Fibroblast of skin of back (primary cell): ENCODE measurements at places on chromosomes 5 and 9.

GRCh38 chr5:107325866-107326265 lies 344.9 kb downstream of the EFNA5 start:
- DNase-seq = no peak

- peak; percentile 62 for DNase-seq
These were observed 744 bp downstream of the TARS1 start for GRCh38 chr5:33441241-33442177.

GRCh38 chr5:127373858-127374491 lies 83.4 kb downstream of the MEGF10 start:
- DNase-seq = no peak

GRCh38 chr5:78677777-78678668 lies 29.5 kb upstream of the LHFPL2 start:
- DNase-seq = peak; percentile 99

GRCh38 chr9:82810915-82811314 lies 252.0 kb downstream of the RASEF start:
- peak; percentile 58 for DNase-seq

GRCh38 chr5:36217988-36218387 lies 23.7 kb downstream of the NADK2 start:
- DNase-seq = no peak

DNA sequence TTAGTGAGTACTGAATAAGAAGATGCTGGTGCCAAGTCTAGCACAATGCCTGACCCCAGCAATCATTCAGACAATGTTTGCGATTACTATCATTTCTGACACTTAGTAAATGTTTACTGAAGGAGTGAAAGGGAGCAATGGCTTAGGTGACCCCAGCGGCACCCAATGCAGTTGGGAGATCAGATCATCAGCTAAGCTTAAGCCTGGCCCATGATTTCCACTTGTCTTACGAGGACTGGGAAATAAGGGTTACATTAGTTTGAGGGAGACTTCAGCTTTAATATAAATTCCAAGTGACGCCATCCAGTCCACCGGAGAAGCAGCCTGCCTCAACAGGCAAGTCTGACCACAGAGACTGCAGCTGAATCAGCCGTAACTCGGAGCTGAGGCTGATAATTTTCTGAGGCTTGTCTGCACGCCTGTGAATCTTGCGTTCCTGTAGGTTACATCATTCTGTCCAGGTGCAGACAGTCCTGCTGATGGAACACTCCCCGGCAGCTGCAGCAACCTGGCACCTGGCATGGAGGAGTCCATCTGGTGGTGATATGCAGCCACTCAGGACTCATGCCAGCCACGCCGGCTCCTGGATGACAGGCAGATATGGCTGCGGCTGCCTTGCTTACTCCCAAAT lies 34.9 kb upstream of the FGF1 start:
- DNase-seq = no peak

DNA sequence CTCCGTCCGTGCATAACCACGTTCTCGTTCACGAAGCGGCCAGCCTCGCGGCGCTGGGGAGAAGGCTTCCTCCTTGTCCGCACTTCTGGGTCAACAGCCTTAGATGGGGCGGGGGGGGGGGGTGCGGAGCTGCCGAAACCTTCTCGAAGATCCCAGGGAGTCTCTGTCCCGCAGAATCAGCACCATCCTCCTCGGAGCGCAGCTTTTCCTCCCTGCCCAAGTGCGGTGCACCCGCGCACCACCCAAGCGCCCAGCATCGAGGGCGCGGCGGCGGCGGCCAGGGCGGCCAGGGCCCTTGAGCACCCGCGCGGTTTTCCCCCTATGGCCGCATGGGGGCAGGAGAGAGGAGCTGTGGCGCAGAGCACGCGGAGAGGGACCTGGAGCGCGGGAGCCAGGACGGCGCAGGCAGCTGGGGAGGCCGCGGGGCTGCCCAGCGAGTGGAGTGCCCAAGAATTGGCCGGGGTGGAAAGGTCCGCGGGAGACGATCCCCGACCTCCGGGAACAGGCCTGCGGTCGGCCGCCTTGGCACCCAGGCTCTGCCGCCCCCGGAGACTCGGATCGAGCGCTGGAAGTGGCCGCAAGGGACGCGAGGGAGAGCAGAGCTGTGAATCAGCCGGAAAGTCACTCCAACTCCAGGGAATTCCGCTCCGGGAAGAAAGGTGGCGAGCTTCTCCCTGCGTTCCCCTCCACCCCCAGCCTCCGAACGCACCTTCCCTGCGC lies 43.1 kb downstream of the TMEM174 start:
- DNase-seq = peak; percentile 82

DNA sequence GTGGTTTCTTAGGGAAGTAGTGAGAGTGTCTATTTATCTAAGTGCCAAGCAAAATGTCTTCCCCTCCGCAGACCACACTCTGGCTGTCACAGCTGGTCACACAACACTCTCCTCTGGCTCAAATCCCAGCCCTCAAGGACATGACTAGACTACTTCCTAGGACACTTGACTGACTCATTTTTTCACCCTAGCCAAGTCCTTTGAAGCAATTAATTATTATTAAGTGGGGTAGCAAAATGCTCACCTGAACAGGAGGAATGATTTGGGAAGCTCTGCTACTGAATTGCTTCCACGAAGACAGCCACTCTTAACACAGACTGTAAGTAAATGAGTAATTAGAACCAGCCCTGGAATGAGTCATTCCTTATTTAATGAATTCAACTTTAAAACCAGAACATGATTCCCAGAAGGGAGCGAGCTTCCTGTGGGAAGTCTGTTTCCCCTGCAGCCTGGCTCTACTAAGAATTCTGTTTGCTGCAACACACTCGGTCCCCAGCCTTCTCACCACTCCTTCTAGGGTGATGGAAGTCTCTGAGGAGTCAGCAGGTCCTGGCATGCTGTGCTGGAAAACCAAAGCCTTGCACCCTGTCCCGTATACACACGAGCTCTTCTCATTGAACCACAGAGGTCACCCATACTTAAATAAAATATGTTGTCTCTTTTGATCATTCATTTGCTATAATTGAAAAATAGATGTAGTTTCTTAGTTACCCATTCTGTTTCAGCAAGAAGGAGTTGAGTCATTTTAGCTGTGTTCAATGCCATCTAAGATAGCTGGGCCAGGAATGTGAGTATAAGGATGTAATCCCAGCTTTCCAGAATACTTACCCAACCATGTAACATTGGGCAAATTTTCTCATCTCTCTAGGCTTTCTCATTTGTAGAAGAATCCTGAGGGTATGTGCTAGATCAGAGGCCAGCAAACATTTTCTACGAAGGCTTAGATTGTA lies 218.6 kb upstream of the RASEF start:
- peak; percentile 84 for DNase-seq

DNA sequence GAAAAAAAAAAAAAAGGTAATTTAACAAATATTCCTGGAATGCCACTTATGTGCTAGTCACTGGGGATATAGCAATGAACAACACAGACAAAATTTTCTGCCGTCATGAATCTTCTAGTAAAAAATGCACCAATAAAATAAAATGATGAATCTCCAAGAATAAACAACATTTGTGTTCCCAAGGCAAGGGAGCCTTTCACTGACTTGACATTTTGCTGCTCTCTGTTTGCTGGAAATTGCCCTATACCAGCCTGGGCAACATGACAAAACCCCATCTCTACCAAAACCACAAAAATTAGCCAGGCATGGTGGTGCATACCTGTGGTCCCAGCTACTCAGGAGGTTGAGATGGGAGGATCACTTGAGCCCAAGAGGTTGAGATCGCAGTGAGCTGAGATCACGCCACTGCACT lies 64.5 kb upstream of the ERBIN start:
- peak; percentile 99 for DNase-seq

DNA sequence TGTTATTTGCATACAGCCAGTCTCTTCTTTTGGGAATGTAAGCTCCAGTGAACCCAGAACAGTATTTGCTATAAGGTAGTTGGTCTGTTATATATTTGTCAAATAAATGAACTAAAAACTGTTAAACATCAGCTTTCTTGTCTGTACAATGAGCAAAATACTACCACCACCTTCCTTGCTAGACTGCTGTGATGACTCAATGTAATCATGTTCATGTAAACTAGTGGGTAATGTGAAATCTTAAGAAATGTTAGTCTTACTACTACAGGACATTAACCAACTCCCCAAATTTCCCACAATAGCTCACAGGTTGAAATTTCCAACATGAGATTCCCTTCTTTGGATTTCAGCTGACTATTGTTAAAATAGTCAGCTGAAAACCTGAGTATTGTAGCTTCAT lies 176.1 kb downstream of the TRPM3 start:
- no peak for DNase-seq

GRCh38 chr5:69497006-69497520 lies 4.5 kb downstream of the OCLN start:
- peak; percentile 39 for DNase-seq

DNA sequence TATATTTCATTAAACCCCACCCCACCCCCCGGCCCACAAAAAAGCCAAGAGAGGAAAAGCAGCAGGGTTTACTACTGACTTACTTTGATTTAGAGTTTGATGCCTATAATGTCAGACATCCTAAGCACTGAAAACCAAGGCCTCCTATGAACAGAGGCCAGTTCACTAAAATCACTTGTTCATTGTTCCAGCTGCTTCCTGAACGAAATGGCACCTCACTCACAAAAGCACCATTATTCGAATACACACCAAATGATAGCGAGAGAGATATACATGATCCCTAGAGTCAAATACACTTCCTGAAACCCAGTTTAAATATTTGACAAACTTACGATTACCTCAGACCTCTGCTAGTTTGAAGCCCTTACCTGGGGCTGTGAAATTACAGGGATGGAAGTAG lies 66.6 kb downstream of the LPAR1 start:
- no peak for DNase-seq

GRCh38 chr9:132018957-132019405 lies 60.7 kb downstream of the MED27 start:
- peak; percentile 57 for DNase-seq

- DNase-seq = peak; percentile 22
These were observed 309.6 kb downstream of the EPB41L4A start for GRCh38 chr5:112109331-112110007.

GRCh38 chr9:136851941-136852663 lies at the start of gene MAMDC4:
MAMDC4 (plus strand) TSS chr9:136852346; CDS start chr9:136852417, 71 bp downstream.
- DNase-seq = no peak

- peak; percentile 40 for DNase-seq
These were observed 77.0 kb downstream of the CYFIP2 start for GRCh38 chr5:157342822-157343402.

- DNase-seq = no peak
These were observed 196.5 kb upstream of the TBCA start for GRCh38 chr5:77972469-77973252.

- DNase-seq = no peak
These were observed 34.8 kb upstream of the IFNK start for GRCh38 chr9:27489087-27489876.

- no peak for DNase-seq
These were observed 237.5 kb downstream of the GADD45G start for GRCh38 chr9:89842267-89842768.

- DNase-seq = no peak
These were observed 118.9 kb upstream of the S1PR3 start for GRCh38 chr9:88872192-88872946.

- no peak for DNase-seq
These were observed 30.1 kb downstream of the FNIP1 start for GRCh38 chr5:131766689-131767088.

GRCh38 chr9:120336021-120336752 lies 243.8 kb downstream of the CDK5RAP2 start:
- no peak for DNase-seq

GRCh38 chr5:759111-759751 lies 25.3 kb downstream of the ZDHHC11B start:
- no peak for DNase-seq

GRCh38 chr9:94971378-94972131 lies 245.1 kb downstream of the AOPEP start:
- no peak for DNase-seq

GRCh38 chr5:151676314-151676712 lies 10.4 kb downstream of the SPARC start:
- DNase-seq = no peak

DNA sequence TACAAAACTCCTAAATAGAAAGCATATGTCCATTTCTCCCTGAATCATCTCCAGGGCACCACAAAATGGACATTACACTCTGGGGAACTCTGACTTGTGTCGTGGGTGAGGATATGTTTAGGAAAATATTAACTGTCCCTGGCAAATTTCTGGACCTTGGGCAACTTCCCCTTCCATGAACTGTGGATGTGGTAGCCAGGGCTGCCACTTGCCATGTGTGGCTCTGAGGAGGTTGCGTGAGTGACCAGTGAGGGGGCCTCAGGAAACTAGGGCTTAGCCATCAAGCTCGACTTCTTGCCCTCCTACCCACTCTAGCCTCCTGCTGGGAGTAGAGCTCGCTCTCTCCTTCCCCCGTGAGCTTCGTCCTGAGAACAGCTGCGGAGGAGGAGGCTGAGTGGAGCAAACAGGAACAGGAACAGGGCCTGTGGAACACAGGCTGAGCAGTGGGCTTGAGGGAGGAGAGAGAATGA lies 13.8 kb upstream of the STC2 start:
- DNase-seq = no peak

- no peak for DNase-seq
These were observed 148.2 kb upstream of the ADAMTS16 start for GRCh38 chr5:4991925-4992324.

GRCh38 chr5:56011835-56012234 lies 17.1 kb upstream of the IL6ST start:
- DNase-seq = peak; percentile 90

GRCh38 chr5:176830995-176831423 lies 20.6 kb downstream of the UNC5A start:
- no peak for DNase-seq

DNA sequence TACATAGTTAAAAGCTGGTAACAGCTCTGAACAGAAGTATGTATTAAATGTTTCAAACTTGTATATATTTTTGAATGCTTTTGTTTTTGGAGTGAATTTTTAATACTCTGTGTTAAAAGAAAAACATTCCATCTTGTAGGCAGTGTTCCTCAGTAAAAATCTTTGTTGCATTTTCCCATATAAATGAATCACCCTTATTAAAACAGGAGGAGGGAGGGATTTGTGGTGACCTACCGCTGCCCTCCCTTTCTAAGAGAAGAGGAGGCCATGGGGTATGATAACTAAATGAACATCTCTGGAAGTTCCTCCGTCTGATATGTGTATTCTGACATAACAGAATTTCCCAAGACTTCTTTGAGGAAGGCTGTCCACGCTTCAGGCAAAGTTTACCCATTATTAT lies 53.4 kb downstream of the INIP start:
- peak; percentile 73 for DNase-seq

- DNase-seq = no peak
These were observed 21.1 kb downstream of the TERT start for GRCh38 chr5:1273745-1274144.

DNA sequence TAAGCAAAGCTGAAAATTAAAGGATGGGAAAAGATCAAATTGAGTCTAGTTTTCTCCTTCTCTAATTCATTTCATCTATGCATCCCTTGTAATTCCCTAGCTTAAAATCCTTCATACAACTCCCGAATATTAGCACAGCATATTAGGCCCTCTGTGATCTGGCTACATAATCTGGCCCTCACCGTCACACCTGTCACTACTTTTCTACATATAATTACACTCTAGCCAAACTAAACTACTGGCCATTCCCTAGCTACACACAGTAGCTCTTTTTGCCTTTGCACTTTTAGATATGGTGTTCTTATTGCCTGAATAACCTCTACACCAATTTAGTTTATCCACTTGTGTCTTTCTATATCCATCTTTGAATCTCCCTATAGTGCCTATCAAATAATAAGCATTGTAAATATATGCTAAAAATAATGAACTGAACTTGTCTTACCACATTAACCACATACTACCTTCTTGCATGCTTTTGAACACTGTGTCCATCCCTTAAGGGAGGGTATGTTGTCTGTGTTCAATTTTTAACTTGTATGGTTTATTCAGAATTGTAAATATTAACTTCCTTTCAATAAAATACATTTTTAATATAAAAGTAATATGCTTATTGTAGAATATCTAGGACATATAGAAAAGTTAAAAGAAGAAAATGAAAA lies 15.9 kb downstream of the RANBP6 start:
- DNase-seq = no peak

GRCh38 chr5:171707442-171707792 lies 78.2 kb upstream of the SMIM23 start:
- DNase-seq = no peak
